Esophagus muscularis mucosa (tissue), 4 donors: ENCODE measurements at places on chromosomes 7 and 10. TPM values are rescaled to one million over a fixed set of nuclear protein-coding genes. Genes with fewer than 3 reads are reported as not detected.

DNA sequence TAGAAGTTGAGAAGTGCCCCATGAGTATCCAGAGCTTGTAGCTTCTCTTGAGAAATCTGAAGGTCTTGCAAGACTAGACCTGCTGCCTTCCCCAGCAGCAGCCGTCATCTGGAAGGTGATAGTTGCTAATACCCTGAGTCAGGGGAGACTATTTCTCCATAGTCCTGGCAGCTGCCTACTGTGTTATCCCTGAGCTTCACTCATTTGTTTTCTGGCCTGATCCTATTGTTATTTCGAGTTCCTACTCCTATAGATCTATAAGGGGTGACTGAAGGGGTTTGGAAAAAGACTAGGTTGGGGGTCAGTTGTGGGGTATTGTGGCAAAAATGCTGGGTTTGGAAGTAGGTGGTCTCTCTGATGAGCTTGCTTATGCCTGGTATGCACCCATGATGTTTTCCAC, 297.8 kb downstream of the CNTNAP2 start:
- no peak overlapping the region for H3K4me3 ChIP-seq
- no peaks in the 10 kb centered on the region for H3K27me3 ChIP-seq
- H3K36me3 ChIP-seq: no peaks in the 10 kb centered on the region
- H3K4me1 ChIP-seq: no peaks in the 10 kb centered on the region
- no peak overlapping the region for H3K27ac ChIP-seq

GRCh38 chr7:121544726-121545125, 148.6 kb upstream of the FAM3C start:
- H3K36me3 ChIP-seq: no peaks in the 10 kb centered on the region
- no peak overlapping the region for H3K4me3 ChIP-seq
- H3K27me3 ChIP-seq: no peaks in the 10 kb centered on the region
- no peak for DNase-seq
- H3K27ac ChIP-seq: no peak overlapping the region

- H3K27me3 ChIP-seq: no peaks in the 10 kb centered on the region
- no peak overlapping the region for H3K27ac ChIP-seq
- peak; percentile 62 for DNase-seq
- H3K36me3 ChIP-seq: peaks cover 17% of the 10 kb centered on the region
- H3K4me3 ChIP-seq: no peak overlapping the region
Measured at GRCh38 chr7:1819259-1819841, 149.3 kb downstream of the ELFN1 start.

Gene NYAP1
- total RNA-seq: 1.7 TPM

- peaks cover 21% of the 10 kb centered on the region for H3K4me1 ChIP-seq
- no peak overlapping the region for H3K4me3 ChIP-seq
- no peak for DNase-seq
- H3K36me3 ChIP-seq: no peaks in the 10 kb centered on the region
Measured at GRCh38 chr7:122844191-122844988, 41.9 kb downstream of the CADPS2 start.

DNA sequence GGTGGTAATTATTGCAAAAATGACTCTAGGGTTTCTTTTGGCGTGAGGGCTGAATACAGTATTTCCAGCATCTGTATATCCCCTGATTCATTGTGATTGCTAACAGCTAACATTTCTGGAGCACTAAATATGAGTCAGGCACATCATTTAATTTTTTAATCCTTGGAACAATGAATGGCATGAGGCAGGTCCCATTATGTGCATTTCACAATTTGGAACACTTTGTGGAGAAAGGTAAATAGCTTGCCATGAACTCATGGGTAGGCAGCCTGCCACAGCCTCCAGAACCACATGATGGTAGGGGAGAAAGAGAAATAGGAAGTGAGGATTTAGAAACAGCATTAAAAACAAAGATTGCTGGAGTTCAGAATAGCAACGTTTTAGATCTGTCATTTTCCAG, 1.7 kb downstream of the NPTX2 start:
- peaks cover 14% of the 10 kb centered on the region for H3K4me1 ChIP-seq
- H3K4me3 ChIP-seq: peak overlapping the region; percentile 30
- peaks cover 18% of the 10 kb centered on the region for H3K27me3 ChIP-seq
- no peak overlapping the region for H3K27ac ChIP-seq
- no peak for DNase-seq
- no peaks in the 10 kb centered on the region for H3K36me3 ChIP-seq
